ENCODE measurements at places on chromosomes 3 and 15.

DNA sequence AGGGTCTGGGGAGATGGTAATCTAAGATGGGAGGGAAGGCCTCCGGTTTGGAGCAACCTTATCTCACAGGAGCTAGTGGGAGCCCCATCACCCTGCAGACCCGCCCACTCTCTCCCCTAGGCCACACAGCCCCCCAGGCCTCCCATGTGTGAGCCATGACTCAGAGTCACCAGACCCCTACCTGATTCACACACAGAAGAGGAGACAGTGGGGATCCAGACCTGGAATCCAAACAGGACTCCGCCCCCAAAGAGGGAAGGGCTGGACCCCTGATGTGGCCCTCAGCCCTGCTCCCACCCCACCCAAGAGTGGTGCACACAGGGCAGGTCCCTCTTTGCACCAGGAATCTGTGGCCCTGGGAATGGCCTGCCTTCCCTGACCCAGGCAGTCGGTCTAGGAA is 97.4 kb downstream of the ADCY5 start:
- no peak for DNase-seq

DNA sequence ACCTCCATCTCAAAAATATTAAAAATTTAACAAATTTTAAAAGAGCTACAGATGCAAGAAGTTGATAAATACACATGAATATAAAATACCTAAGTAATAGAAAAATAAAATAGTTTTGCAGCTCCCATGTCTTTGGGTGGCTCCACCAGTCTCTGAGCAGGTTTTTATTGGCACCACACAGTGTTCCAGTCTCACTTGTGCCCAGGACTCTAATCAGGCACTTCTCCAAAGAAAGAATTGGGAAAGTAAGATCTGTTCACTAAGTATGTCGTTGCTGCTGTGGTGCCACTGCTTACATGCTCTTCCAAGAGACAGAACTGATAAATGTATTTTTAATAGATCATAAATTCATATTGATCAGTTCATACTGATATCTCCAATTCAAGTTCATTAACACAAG is 92.5 kb upstream of the ABI3BP start:
- DNase-seq, result no peak

- no peak for DNase-seq
These were observed 126.3 kb upstream of the TMEM108 start for GRCh38 chr3:132911741-132912415.

DNA sequence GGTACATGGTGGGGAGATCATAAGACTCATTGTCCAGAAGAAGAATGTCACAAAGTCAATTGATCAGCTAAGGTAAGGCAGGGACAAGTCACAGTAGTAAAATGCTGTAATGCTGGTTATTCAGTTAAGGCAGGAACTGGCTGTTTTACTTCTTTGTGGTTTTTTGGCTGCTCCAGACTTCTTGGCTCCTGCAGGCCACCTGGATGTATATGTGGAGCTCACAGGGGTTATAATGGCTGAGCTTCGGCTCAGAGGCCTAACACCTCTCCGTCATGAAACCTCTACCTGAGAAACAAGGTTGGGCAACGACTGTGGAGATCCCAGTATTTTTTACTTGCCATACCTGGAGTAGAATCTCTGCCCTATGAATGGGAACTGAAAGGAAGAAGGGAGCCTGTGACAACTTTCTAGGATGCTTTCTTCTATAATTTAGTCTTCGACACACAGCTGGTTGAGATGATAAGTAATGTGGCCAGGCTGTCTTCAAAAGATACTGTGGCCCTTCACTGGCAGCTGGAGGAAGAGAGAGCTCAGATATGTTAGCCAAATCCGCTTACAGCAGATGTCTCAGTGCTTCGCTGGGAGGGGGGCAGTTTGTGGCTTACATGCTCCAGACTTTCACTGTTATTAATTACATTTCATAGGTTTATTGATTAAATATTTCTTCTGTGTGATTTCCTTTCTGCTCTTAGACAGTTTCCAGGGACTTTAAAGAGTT is 887.8 kb downstream of the IGSF11 start:
- no peak for DNase-seq

DNA sequence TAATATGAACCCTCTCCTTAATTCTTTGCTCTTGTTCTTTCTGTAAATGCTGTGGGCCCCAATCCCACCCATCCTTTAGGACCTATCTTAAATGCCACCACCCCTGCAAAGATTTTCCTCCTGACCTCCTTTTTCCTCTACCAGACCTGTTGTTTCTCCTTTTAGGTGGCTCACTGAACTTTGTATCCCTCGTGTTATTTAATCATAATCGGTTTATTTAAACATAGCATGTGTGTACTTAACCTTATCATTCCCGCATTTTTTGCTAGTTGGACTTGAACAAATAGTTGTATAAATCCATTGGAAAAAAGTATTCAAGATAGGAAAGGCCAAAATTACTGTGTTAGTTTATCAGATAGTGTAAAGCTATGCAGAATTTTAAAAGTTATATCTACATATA is 988 bp upstream of the NFKBIZ start:
- DNase-seq, result no peak

Measured in NCI-H345 (cell line).